Astrocyte of the cerebellum (primary cell): ENCODE measurements at places on chromosomes 12 and 14.

DNA sequence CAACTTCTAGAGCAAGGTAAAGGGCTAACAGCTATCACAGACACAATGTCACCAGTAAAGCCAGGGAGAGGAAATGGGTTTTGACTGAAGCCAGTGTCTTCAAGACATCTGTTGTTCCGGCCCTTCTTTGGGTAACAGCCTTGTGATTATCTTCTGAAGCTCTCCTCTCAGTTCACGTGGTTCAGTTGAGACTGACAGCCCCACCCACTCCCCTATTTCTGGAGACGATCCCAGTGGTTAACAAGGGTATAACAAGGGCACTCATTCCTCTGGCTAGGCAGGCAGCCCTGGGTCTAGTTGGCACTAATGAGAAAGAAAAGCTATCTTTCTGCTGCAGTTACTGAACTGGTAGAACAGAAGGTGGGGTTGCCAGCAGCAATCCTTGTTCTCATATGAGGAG, 6.9 kb downstream of the GNPTAB start:
- no peak for DNase-seq

DNA sequence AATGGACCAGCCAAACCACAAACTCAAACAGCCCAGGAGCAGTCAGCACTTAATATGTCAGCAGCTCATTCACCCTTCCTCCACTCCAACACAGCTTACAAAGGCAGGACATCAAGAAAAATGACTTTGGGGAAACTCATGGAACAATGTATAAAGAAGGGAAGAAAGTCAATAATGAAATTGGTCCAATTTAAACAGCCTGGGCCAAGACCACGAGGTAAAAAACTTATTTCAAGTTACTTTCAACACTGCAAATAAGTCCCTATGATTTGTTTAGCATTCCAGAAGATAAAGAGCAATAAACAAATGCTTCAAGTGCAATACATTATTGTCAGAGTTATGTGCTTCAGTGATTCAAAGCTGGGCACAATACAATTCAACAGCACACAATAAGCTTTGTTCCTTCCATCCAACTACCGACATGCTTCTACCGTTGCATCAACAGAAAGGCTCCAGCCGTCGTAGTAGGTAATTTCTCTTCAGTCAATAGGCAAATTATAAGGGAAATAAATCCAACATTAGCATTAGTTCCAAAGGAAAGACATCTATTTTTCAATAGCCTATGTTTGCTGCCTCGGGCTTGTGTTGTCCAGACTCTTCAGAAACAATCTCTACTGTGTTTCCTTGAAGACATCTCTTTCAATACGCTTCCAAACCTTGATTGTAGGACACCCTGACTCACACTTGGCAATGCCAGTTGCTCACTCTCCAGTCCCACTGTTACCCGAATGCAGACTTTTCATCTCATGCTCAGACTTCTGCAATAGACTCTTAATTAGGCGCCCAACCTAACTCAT, 225.7 kb downstream of the NUAK1 start:
- peak; percentile 28 for DNase-seq

DNA sequence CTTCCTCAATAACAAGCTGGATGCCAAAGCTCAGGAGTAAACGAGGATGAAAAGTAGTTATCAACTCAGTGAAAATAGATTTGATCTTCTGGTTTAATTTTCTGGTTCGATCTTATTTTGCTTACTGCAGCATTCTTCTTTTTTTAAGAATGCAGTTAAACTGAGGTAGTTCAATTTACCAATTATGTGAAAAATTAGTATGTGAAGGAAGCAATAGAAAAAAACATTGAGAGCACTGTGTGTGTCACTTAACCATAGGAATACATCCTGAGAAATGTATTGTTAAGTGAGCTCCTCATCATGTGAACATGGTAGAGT, 111.4 kb upstream of the TSPAN8 start:
- DNase-seq: no peak

DNA sequence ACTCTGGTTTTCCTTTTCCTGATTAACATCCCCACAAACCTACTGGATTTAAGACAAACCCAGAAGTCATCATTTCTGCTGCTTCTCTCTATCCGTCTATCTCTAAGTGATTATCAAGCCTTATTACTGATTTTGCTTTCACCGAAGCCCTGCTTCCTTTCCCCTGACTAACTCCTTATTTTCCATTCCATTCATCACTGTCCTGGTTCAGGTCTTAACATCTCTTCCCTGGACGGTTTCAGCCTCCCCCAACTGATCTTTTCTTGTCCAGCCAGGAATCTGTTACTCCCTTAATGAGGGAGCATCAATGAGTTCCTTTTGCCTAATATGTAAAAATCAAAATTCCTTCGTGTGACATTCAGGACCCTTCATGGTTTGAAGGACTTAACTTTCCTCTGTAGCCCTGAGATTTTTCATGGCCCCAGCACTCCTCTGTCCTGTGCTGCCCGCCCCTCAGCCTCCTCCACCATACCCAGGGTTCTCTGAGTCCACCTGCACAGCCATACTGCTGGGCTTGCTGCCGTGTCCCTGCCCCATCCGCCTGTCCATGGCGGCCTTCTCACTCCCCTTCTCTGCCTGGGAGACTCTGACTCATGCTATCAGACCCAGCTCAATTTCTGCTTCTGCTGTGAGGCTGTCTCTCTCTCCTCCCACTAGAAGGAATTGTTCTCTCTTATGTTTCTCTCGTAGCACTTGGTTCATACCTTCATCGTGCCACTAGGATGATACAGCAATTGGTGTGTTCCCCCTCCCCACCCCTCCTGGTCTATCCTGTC, 167.8 kb upstream of the HIF1A start:
- DNase-seq: no peak

DNA sequence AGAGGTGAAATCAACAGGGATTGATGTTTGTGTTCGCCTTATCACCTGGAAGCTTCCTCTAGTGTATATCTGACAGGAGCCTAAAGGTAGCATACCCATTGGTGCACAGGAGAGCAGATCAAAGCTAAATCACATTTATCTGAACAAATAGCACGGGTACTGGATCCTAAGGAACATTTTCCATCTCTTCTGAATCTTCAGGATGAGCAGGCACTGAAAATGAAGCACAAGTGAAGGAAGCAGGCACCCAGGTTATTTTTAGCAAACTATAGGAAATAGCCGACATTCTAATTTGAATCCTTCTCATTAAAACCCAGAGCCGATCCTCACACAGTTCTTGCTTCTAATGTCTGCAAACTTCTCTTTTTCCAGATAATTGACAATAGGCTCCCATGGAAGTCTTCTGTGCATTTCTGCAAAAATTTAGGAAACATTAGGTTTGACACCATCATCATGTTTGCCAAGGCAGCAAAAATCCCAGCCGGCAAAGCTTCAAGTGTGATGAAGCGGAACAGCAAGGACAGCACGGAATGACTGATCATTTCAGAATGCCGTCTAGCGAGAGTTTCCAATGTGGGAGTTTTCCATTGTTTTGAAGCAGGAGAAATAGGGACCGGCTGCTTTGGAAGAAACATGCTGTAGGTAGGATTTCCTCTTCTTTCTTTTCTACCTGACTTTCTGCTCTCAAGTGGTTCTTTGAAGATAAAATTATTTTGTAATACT, 24.3 kb upstream of the RGS6 start:
- DNase-seq: no peak
